Fibroblast of lung (primary cell): ENCODE measurements at places on chromosomes 16 and 17.

DNA sequence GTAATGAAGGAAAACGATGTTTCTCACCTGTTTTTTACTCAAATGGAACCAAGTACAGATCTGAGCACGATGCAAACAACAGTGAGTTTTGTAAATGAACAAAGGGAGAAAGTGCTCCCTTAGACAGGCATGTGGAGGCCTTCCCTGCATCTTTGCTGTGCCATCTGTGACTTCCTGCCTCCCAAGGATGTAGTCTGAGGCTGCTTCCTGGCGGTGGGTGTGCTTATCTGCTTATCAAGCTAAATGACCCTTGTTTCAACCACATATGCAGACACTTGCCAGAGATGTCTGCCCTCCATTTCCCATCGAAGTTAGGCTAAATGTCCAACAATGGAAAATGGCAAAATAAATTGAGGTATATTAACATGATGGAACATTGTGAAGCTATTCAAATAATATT is 34.6 kb downstream of the RGS9 start:
- no peak for DNase-seq

GRCh38 chr16:11639008-11639562 is 29.2 kb upstream of the SNN start:
- DNase-seq = no peak

DNA sequence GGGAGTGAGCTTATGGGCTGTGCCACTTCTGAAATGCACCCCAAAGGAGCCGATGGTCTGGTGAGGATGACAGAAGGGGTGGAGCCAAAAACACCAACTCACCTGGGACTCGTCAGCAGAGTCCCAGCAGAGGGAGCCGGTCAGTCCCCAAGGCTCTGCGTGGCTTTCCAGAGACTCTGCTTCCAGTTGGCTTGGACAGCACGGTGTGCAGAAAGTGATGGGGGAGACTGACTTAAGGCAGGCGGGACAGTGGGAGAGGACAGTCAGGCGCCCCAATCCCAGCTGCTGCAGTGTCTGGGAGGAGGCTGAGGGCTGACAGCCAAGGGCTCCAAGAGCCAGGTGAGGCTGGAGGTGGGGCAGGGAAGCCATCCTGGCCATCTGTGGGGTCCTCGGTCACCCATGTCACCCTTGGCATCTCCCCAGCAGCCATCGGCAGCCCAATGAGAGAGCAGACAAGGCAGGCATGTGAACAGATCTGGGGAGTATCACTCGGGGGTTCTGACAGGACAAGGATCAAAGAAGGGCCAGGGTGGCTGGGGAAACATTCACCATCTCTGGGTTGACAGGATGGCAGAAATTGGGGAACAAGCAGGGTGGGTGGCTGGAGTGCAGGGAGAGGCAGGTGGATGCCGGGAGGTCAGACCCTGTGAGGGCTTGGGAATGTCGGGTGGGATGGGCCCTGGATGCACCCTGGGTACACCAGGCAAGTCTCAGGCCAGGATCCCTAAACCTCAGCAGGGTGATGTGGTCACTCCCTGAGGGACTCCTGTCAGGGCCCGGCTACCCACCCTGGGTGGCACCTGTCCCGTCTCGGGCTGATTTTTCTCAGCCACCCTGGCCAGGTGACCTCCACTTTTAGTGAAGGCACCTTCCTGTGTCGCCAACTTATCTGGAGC is 8.9 kb upstream of the KRTAP17-1 start:
- DNase-seq = no peak

GRCh38 chr17:79497777-79498348 is 113.0 kb downstream of the RBFOX3 start:
- DNase-seq = no peak

DNA sequence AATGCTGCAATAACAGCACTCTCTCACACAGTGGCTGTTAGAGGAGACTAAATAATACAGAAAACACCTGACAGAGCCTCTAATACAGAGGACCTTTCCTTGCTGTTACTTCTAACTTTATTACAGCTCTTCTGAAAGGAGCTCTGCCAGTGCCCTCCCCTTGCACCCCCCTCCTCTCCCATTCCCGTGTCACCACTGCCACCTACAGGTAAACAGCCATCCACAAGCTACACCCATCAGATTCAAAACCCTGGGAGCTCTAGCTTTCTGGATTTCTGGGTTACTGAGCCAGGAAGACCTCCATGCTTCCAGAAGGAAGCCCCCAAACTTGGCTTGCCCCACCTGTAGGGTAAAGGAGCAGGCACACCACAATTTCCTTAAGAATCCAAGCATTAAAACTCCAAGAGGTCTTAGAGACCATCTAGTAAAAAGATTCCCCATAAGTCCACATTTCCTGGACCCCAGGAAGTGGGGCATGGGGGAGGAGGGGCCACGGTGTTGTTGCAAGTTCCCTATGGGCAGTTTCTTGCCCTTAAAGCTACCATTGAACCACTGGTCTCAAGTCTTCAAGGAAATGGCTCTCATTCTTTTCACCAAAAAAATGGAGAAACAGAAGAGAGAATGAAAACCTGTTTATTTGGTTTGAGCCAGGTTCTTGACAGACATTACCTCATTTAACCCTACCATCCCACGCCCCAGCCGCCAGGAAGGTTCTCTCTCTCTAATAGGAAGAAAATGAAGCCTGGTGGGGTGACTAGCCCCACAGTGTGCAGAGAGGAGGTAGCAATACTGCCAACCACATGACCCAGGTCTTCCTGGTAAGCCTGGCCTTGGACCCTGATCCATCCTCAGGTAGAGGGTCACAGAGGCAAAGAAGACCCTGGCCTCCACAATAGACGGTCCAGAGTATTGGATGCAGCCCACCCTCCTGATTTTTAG is 52.8 kb downstream of the TOM1L2 start:
- peak; percentile 70 for DNase-seq

DNA sequence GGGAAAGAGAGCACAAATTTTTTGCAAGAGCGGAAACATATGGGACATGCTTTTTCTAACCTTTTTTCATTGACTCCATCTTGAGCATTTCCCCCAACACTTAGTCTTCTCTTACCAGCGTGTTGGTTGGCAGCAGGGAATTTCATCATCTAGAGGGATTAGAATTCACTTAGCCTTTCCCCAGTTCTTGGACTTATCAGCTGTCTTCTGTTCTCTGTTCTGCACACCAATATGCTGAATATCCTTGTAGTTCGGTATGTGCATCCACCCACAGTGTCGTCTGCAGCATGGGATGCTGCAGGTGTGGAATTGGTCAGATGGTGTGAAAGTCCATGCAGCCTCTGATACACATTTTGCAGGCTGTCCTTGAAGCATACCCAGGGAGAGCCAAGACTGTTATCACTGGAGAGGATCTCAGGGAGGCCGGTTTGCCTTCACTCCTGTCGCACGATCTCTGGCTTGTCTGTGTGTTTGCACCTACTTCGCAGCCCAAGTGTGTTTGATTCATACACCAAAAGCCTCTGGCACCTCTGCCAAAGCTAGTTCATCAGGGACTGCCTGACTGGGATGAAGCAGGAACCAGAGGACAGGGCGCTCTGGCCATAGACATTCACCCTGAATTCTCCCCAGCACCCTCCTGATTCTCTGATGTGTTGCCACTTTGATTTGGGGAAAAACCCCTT is 93.3 kb downstream of the SOCS1 start:
- DNase-seq = no peak

GRCh38 chr16:47519546-47519945 is 58.4 kb downstream of the PHKB start:
- DNase-seq = no peak

DNA sequence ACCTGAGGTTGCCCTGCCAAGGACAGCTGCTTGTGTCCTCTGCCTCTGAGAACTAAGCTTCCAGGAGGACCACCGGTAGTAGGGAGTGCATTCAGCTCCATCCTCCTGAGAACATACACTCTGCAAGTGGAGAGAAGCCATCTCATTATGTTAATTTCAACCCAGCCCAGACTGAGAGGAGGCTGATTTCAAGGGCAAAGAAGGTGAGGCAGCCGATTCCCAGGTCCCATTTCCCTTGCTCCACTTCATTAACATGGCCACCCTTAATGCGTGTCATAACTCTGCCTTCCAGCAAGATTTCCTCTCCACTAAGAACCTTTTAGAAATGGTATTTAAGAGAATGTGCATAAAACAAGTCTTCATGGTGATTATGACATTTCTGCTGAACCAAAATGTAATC is 72.5 kb downstream of the CDH13 start:
- DNase-seq = no peak

- DNase-seq = no peak
Measured at GRCh38 chr17:48835971-48836370, 5.1 kb downstream of the CALCOCO2 start.

GRCh38 chr16:50553182-50553710 is 5.0 kb downstream of the NKD1 start:
- no peak for DNase-seq

DNA sequence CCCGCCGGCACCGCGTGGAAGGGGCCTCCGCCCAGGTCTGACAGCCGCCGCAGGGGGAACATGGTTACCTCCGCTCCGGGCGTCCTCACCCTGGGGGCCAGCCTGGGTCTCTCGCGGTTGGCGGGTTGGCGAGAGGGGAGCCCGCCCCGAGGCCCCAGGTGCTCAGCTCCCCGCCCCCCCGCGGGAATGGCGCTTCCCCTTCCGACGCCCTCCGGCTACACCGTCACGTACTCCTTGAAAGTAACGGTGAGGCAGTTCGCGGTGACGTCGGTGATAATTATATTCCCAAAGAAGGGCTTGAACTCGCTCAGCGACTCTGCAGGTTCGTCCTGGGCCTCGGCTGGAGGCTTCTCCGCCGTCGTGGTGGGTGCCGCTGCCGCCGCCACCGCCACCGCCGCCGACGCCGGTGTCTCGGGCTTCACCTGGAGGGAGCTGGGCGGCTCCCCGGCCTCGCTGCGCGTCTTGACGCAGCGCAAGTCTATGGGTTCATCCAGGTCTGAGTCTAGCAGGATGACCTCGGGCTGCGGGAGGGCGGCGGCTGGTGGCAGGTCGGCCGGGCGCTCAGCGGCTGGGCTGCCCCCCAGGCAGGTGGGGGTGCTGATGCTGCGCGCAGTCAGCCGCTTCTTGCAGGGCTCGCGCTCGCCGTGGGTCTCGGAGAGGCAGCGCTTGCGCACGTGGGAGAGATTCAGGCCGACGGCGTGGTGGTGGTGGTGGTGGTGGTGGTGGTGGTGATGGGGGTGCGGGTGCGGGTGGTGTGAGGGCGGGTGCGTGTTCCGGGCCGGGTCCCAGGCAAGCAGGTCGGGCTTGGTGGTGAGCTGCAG is 5.3 kb downstream of the CBX4 start:
- DNase-seq = no peak

DNA sequence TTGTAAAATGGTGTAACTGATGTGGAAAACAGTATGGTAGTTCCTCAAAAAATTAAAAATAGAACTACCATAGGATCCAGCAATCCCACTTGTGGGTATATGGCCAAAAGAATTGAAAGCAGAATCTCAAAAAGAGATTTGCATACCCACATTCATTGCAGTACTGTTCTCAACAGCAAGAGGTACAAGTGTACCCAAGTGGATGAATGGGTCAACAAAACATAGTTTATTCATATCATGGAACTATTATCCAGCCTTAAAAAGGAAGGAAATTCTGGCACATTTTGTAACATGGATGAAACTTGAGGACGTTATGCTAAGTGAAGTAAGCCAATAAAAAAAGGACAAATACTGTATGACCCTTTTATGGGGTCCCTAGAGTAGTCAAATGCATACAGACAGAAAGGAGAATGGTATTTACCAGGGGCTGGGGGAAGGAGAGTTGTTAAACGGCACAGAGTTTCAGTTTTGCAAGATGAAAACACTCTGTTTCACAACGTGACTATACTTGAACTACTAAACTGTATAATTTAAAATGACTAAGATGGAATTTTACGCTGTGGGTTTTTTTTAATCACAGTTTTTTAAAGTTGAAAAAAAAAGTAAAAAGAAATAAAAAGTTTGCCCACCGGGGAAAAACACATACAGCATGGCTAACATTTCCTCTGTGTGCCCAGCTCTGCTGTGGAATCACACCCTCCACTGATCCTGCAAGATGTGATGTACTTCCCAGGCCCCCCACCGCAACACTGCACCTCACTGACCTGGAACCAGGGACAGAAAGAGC is 6.1 kb downstream of the TVP23A start:
- no peak for DNase-seq

DNA sequence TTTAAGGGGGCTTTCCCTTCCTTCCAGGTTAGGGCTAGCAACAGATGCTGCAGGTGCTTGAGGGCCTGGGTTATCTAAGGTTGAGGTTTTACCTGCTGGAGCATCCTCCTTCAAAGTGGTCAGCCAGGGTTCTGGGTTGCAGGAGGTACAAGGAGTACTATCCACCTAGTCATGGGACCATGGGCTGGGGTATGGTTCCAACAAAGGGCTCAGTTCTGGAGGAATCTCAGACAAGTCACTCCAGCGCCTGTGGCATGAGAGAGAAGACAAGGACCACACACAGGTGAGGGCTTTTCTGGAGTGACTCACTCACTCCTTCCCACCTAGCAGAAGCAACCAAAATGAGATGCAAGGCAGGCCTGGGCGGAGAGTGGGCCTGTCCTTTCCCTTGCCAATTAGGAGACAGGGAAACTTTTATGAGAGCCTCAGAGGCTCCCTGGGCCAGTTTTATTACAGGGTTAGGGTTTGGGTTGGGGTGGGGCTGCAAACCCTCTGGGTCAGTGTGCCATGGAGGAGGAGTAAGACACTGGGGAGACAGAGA is 2.2 kb downstream of the MYO19 start:
- DNase-seq = no peak

- peak; percentile 81 for DNase-seq
Measured at GRCh38 chr17:59435238-59435637, 103.8 kb downstream of the YPEL2 start.

DNA sequence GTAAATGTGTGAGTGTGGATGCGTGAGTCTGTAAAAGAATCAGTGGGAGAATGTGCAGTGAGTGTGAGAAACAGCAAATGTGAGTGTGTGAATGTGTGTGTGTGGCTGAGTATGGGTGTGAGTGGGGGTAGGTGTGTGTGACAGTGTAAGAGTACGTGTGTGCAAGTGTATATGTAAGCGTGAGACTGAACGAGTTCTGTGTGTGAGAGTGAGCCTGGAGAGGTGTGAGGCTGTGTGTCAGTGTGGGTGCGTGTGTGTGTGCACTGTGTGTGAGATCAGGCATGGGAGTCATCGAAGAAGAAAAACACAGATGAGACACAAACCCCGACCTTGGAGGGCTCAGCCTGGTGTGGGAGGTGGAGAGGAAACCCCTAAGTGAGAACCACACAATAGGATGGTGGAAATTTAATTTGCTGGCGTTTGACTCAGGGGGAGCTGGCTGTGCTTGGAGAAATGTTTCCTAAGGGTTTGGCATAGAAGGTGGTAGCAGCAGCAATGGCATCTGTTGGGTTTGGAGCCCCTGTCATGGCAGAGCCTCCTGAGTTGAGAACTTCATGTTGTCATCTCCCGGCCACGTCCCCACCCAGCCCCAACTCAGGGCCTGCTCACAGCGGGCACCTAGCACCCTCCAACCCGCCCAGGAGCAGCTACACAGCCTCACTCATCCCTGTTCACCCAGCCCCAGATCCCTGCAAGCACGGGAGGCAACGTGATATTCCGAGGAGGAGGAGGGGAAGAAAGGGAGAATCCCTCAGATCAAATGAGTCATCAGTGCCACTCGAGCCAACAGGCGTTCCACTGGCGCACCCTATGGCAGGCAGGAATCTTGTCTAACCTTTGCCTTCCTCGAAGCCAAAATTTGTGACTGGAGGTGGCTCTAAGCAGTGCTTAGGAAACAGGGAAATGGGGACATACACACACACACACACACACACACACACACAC is 14.3 kb upstream of the NUBP1 start:
- DNase-seq = peak; percentile 31
